ENCODE measurements at places on chromosomes 13 and 19.

DNA sequence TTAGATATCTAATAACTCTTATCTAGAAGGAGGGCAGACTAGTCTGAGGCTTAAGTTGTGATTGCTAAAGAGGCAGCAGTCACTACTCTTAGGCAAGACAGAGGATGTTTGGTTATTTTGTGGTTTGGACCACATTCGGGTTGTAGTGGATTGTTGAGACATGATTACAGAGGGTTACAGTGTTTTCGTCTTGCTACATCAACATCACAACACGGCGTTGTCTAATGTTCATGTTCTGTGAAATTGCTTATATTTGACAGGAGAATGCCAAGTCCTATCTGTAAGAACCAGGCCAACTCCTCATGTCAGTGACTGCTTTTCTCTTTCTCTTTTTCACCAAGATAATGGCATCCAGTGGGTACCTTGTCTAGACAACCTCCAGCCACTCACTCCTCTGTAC, 16.8 kb upstream of the TM9SF2 start:
- no peak for DNase-seq

GRCh38 chr19:1938071-1938470, 2.9 kb upstream of the CSNK1G2 start:
- no peak for DNase-seq

DNA sequence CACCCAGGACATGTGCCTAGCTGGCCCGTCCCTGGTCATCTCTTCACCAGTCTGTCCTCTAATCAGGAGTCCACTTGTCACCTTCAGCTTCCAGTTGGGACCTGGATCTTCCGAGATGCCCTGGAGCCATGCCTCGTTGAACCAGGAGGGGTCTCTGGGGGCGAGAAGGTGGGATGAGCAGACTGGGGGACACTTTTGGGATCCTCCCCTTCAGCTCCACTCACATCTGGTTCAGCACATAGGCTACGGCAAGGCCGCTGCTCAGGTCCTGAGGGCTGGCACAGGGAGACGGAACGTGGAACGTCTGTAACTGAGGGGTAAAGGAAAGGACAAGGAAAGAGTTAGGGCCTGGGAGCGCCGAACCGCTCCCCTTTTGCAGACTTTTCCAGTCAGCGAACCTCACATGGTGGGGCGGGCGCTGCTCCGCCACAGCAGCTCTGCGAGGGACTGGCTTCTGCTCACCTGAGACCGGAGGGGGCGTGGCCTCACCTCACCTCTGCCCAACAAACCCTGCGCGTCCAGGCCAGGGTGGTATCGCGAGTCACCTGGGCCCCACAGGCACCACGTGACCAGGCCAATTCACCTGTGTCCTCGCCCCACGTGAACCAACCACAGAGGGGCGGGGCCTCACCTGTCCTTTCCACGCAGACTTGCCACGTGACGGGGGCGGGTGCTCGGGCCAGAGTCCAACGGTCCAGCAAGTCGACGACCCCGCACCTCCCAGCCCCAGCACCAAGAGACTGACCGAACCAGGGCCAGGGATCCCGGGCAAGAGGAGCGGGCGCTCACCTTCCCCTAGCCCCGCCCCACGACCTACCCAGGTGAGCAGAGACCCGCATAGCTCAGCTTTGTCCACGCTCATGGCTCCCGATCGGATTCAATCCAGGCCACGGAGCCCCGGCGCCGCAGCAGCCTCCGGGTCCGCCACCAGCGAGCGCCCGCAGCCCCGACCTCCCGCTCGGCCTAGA, at the start of gene HOOK2:
HOOK2 (minus strand) TSS at position 965 of the 968 bp plus-strand sequence; CDS start at position 862, 103 bp downstream.
- DNase-seq, result peak; percentile 39

GRCh38 chr13:81762449-81762848, 1421.5 kb upstream of the SPRY2 start:
- no peak for DNase-seq

GRCh38 chr13:46639033-46639981, 86.3 kb downstream of the LRCH1 start:
- no peak for DNase-seq

Measured in activated T-cell treated with anti-CD3 and anti-CD28 coated beads, Interleukin-2, amount 50 U/mL, for 48 hours (primary cell).